ENCODE measurements at places on chromosomes 11 and 22. TPM values are rescaled to one million over a fixed set of nuclear protein-coding genes. Genes with fewer than 3 reads are reported as not detected.

DNA sequence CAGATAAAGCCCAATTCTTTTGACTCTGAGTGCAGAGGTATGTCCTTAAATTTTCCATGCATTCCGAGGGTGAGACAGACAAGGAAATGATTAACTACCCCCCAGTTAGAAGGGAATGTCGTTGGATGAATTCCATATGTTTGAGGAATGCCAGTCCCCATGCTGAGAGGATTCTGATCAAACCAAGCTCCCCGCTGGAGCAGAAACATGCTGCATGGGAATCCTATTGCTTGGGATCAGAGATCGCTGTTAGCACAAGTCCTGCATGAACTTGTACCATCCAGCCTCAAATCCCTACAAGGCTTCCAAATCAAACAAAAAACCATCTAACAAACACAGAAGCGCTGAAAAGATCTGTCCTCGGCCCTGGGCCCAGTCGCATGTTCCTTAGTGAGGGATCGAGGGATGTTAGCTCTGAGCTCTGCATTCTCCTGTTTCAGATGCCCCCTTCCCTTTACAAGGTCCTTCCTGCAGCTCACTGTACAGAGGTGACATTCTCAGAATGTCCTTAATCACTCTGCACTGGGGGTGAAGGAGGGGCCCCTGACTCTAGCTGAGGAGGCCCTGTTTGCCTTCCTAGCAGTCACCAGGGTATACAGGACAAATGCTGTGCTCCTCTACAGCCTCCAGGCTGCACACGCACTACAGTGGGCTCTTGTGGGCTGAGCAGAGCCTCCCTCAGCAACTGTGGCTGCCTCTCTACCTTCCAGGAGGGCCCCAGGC is 353.4 kb downstream of the TENM4 start:
- peak; percentile 93 for ATAC-seq

MAPK8IP1 gene
- total RNA-seq, result 9.1 TPM

SELENOH gene
- total RNA-seq, result 162 TPM

- ATAC-seq, result no peak
These were observed 938 bp downstream of the SHISAL1 start for GRCh38 chr22:44311855-44312170.

CD3E gene
- total RNA-seq, result 1.3 TPM

GRCh38 chr11:92752122-92752521 is 217.3 kb upstream of the MTNR1B start:
- ATAC-seq, result no peak

- ATAC-seq, result peak; percentile 52
These were observed 7.8 kb downstream of the CLMP start for GRCh38 chr11:123187248-123187647.

DNA sequence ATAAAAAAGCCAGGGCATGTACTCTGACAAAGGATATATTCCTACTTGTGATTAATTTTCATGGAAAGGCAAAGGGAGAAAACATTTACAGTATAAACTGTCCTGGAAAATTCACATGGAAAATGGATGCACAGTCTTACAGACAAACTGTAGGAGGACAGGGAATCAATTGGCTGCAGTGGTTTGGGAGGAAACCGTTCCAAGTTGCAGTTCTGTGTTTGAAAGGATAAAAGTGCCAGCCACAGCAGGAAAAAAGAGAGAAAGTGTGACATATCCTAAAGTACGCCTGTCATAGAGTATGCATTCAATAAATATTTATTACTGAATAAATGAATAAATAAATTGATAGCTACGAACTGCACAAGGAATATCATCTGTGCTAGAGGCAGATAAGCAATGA is 462.9 kb downstream of the RAB38 start:
- no peak for ATAC-seq

RFPL2 gene
- 1.3 TPM for total RNA-seq

- peak; percentile 26 for ATAC-seq
These were observed 162.3 kb downstream of the TRIM29 start for GRCh38 chr11:119975561-119976152.

DNA sequence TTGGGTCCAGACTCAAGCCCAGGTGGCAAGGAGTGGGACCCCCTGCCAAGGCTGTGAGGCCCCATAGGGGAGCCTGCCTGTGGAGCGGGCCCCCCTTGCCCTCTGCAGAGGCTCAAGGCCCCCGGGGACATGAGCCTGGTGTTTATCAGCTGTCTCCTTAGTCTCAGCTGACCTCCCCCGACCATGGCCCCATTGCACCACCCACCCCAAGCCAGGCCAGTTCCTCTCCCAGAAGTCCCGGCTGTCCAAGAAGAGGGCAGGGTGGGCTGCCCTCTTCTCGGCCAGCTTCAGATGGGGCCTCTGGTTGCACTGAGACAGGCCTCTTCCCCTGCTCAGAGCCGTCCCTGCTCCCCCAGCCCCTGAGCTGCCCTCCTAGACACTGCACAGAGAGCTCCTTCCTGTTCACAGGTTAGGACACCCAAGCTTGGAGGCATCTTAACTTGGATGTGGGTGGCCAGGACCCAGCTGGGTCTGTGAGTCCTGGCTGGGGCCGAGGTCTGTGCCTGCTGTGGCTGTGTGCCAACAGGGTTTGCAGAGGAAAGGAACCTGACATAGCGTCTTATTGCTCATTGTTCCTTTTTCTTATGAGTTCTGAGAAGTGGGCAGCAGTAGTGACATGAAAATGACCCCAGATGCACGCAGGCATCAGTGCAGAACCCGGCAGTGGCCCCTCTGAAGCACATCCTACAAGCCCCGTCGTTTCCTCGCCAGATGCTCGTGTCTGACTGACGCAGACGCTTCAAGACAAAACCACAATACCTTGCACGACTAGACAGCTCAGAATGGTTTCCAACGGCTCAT is 5.4 kb downstream of the TRABD start:
- ATAC-seq, result no peak

Data from motor neuron (in vitro differentiated cells).